ENCODE measurements at places on chromosomes 1 and 21.

DNA sequence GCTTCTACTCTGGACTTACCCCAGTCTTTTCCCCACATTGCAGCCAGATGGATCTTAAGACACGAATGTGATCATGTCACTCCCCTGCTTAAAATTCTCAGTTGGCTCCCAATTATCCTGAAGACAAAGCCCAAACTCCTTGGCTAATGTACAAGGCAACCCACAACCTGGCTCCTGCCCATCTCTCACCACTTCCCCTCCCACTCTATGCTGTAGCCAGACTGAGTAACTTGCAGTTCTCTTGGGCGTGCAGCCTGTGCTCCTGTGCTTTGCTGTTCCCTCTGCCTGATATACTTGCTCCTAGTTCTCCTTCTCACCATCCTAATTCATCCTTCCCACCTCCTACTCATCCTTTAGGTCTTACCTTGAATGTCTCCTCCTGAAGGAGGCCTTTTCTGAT, 56.2 kb downstream of the LGR6 start:
- no peak for DNase-seq

DNA sequence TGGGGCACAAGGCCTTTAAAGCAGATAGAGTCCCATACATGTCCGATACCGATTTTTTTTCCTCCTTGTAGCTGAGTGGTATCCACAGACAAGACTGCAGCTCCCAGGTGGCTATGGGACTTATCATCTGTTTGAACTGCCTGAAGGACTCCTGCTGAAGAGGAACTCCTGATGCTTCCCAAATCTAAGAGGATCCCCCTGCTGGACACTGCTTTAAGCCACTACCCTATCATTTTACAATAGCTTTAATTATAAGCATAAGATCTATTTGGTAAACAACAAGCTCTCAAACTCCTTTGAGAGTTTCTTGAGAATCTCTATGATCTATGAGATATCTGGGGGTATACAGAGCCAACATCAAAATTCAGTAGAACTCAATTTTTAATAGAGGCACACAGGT, 11.7 kb downstream of the NDC1 start:
- DNase-seq, result no peak

- DNase-seq, result no peak
Observed at GRCh38 chr1:35269201-35269988, 886 bp downstream of the ZMYM4 start.

DNA sequence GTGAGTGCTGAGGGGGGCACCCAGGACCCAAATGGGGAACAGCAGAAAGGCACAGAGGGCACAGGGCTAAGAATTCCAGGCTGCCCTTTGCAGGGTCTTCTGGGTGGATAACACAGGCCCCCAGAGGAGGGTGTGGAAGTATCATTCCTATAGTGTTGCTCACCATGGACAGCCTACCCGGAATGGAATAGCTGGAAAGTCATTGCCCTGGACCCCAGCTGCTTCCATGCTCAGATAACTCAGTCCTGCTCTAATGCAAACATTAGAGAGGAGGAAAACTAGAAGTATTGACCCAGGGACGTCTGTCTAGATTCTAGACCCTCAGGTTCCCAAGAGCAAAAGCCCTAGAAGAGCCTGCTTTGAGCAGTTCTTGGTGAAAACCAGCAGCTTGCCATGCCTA, 24.7 kb downstream of the SLC6A17 start:
- no peak for DNase-seq

DNA sequence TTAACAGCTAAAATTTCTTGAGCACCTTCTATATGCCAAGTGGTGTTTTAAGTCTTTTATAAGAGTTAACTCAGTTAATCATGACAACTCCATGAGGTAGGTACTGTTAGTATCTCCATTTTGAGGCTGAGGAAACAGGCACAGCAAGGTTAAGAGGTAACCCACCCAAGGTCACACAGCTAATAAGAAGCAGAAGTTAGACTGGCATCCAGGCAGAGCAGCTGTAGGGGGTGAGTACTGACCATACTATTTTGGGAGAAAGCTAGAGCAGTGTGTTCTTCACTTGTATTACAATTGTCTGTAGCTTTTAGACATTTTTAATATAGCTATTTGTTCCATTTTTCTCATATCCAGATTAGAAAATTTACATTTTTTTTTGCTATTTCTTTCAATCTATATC, 4.8 kb downstream of the ATP6V1G3 start:
- DNase-seq, result no peak

- no peak for DNase-seq
Observed at GRCh38 chr1:26705788-26706311, 10.0 kb downstream of the ARID1A start.

GRCh38 chr1:31470794-31471315, 57.8 kb downstream of the SERINC2 start:
- no peak for DNase-seq

DNA sequence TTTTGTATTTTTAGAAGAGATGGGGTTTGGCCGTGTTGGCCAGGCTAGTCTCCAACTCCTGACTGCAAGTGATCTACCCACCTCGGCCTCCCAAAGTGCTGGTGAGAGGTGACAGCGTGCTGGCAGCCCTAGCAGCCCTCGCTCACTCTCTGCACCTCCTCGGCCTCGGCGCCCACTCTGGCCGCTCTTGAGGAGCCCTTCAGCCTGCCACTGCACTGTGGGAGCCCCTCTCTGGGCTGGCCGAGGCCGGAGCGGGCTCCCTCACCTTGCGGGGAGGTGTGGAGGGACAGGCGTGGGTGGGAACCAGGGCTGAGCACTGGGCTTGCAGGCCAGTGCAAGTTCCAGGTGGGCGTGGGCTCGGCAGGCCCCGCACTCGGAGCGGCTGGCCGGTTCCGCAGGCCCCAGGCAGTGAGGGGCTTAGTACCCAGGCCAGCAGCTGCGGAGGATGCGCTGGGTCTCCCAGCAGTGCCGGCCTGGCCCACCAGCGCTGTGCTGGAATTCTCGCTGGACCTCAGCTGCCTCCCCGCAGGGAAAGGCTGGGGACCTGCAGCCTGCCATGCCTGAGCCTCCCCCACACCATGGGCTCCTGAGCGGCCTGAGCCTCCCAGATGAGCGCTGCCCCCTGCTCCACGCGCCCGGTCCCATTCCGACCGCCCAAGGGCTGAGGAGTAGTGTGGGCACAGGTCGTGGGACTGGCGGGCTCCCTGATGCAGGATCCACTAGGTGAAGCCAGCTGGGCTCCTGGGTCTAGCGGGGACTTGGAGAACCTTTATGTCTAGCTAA, 3.4 kb upstream of the LBR start:
- no peak for DNase-seq

GRCh38 chr1:78145105-78145580, 99.4 kb downstream of the GIPC2 start:
- DNase-seq, result no peak
